Bladder microvascular endothelial cell (primary cell): ENCODE measurements at places on chromosomes 1 and 21. TPM values are rescaled to one million over a fixed set of nuclear protein-coding genes. Genes with fewer than 3 reads are reported as not detected.

Gene RAB7B
- total RNA-seq, result not detected in 2 replicates

Gene ADORA3
- total RNA-seq, result 0.16 TPM in 1 of 2 replicates, not detected in the other

Gene RIMS3
- total RNA-seq, result 0.16 and 0.25 TPM in 2 replicates

Gene RIPPLY3
- not detected in 2 replicates for total RNA-seq

Gene CD52
- not detected in 2 replicates for total RNA-seq

Gene ZNF281
- total RNA-seq, result 15.7 and 27.6 TPM in 2 replicates

Gene BMP8B
- total RNA-seq, result under 0.01 and 0.82 TPM in 2 replicates

Gene GBP1
- 29.3 and 40.2 TPM in 2 replicates for total RNA-seq

Gene AADACL4
- not detected in 2 replicates for total RNA-seq

Gene TNFRSF18
- total RNA-seq, result 1.0 TPM in 1 of 2 replicates, not detected in the other
